Non-pigmented ciliary epithelial cell (primary cell): ENCODE measurements at places on chromosomes 3 and 15.

GRCh38 chr15:78192826-78193594 is 41.4 kb downstream of the ACSBG1 start:
- no peak for DNase-seq

DNA sequence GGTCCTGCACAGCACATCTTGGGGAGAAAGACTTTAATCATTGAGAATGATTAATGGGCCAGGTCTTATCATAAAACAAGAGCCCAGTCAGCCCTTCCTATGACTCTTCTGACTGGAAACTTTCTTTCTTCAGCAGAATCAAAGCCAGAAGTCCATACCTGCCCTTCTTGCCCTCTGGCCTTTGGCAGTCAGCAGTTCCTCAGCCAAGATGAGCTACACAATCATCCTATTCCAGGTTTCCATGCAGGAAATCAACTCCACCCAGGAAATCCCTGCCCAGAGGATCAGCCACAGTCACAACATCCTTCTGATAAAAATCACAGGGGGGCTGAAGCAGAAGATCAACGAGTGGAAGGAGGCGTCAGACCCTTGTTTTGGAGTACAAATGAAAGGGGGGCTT is 26.9 kb downstream of the ZNF589 start:
- DNase-seq, result no peak

DNA sequence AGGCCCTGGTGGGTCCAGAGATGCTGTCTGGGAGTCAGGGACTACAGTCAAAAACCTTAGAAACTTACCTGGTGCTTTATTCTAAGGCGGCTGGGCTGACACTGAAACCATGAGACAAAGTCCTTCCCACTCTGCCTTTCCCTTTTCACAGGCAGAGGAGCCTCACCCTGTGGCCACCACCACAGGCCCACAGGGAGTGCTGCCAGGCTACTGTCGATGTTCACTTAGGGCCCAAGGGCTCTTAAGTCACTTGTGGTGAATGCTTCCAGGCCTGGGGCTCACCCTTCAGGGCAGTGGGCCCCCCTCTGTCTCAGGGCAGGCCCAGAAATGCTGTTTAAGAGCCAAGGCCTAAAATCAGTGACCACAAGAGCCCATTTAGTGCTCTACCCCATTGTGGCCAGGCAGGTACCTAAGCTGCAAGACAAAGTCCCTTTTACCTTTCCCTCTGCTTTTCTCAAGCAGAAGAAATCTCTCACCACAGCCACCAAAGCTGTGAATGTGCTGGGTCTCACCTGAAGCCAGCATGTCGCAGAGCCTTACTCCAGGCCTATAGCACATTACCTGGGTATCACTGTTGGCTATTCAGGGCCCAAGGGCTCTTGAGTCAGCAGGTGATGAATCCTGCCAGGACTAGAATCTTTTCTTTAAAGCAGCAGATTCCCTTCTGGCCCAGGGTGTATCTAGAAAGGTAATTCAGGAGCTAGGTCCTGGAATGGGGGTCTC is 39.5 kb upstream of the GOLGA6B start:
- DNase-seq, result no peak

GRCh38 chr15:88907111-88907510 is 6.1 kb downstream of the MFGE8 start:
- DNase-seq, result no peak

DNA sequence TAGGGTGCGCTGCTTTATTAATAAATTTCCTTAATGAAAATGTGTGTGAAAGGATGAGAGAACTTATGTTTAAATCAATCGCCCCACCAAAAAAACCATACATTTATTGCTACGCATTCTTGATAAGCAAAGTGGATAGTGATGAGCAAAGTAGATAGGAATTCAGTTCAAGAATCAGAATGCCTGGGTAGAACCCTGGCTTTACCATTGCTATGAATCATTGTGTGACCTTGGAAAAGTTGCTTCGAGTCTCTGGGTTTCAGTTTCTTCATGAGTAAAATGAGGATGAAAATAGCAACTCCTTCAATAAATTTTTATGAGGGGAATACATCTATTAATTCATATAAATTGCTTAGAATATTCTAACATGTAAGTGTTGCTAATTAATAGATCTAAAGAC is 2.6 kb upstream of the ALCAM start:
- peak; percentile 72 for DNase-seq
